ENCODE measurements at places on chromosomes 6 and 20. TPM values are rescaled to one million over a fixed set of nuclear protein-coding genes. Genes with fewer than 3 reads are reported as not detected.

DEFB124 gene
- not detected for polyA plus RNA-seq

TMEM74B gene
- polyA plus RNA-seq = not detected

NCOA5 gene
- polyA plus RNA-seq = 9.0 TPM

CCN6 gene
- polyA plus RNA-seq = not detected

CEP57L1 gene
- 5.2 TPM for polyA plus RNA-seq

PGC gene
- polyA plus RNA-seq = not detected

EPM2A gene
- polyA plus RNA-seq = 3.2 TPM

VSX1 gene
- polyA plus RNA-seq = not detected

IL17A gene
- polyA plus RNA-seq = not detected

FAM110A gene
- polyA plus RNA-seq = 13.8 TPM

- DNase-seq = peak; percentile 24
Measured at GRCh38 chr6:36478051-36478526, 35.3 kb downstream of the KCTD20 start.

DNA sequence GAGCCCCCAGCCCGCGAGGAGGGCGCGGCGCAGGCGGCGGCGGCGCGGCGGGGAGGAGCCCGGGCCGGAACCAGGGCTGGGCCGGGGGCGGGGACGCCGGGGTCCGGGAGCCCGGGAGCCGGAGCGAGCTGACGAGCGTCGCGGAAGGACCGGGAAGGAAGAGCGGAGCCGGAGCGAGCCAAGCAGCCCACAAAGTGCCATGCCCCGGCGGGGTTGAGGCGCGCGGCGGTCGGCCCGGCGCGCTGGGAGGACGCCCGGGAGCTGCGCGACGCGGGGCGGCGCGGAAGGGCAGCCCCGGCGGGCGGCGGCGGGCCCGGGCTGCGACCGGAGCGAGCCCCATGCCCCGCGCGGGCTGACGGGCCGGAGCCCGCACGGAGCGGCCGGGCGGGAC is 289 bp downstream of the FOXP4 start:
- DNase-seq = peak; percentile 24

DNA sequence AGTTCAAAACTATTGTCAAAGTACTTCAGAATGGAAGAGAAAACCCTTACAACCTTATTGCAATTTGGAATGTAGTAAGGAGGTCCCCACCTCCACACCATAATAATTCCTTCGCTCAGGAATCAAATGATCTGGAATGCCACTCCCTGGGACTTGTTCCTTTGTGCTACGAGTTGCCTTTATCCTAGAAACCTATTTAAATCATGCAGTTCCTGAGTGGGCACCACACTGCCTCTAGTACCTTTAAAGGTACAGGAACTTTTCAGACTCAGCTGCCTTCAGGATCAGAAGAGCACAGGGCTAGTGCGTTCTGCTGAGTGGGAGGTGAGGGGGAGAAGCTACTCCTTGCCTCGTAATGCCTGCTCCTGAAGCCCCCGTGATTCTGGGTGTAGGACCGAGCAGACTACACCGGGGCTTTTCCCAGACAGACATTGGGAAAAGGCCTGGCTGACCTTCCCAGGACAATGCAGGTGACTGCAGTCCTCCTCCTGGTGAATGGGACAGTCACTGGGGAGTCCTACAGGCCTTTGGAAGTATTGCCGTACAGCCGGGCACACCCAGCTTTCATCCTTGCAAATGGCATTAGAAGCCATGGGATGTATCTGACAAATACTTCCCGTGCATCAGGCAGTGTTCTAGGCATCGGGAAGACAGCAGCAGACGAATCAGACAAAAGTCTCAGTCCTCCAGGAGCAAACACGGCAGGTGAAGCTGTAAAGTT is 11.8 kb upstream of the TUBB2B start:
- DNase-seq = no peak

DNA sequence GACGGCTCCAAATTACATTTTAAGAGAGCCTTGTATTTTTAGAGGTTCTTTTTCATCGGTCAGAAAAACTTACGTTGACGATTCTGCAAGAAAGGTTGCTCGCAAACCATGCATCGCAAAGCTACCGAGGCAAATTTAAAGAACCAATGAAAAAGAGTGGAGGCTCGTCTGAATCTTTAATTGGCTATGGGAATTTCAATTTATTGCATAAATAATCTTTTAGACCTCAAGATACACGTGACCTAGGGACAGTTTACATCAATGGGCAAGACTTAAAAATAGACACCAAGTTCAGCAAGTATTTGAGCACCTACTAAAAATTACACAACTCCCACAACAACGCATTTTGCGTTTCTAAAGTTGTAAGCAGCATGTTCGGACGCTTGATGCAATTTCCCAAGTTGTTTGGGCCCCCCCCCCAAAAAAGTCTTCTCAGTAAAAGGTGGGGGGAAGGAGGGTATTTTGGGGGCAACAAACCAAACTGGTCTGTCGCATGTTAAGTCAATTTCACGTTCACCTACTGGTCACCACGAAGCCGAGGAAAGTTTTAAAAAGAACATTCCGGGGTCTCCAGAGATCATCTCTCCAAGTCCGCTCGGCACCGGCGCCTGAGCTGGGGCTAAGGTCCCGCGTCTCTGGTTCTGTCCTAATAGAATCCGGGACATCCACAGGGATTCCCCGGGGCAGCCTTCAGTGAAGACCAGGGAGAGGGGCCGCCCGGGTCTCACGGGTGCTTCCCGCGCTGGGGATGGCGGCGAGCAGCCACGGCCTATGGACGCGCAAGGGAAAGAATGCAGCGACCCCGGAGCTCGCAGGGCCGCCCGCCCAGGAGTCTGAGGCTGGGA is 851 bp downstream of the SNX5 start:
- DNase-seq = peak; percentile 46

- no peak for DNase-seq
Measured at GRCh38 chr20:61840779-61841455, 224.8 kb downstream of the TAF4 start.

- no peak for DNase-seq
Measured at GRCh38 chr6:165091121-165091785, 218.2 kb downstream of the C6orf118 start.

GRCh38 chr6:70739534-70739933 is 71.9 kb downstream of the SMAP1 start:
- DNase-seq = no peak

DNA sequence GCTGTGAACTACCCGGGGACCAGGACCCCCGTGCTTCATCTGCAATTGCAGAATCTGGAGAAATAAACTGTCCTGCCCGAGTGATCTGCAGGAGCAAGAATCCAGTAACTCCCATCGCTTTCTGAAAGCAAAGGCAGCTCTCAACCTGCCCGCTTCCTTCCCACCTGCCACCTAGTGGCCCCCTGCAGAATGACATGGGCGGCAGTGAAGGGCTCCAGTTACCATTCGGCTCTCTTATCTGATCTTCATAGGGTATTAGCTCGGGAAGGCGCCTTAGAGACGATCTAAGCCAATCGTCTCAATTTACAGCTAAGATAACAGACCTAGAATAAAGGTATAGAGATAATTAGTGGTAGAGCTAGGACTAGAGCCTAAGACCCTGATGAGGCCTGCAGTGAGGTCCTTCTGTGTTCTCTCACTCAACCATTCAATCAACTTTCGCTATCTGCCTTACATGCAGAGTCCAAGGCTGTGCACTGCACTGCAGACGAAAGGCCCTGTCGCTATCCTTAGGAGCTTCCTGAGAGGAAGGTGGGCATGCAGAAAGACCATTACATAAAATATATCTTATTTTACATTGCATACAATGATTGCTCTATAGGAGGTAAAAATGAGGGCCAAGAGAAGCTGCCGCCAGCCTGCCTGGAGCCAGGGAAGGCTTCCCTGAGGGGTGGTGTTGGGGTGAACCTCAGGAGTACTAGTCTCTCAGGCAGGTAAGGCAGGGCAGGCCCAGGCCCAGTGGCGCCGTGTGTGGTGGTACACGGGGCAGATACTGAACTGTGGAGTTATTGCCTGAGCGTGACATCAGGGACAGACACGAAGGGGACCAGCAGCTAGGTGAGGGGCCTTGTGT is 7.1 kb upstream of the PSMG4 start:
- peak; percentile 64 for DNase-seq

DNA sequence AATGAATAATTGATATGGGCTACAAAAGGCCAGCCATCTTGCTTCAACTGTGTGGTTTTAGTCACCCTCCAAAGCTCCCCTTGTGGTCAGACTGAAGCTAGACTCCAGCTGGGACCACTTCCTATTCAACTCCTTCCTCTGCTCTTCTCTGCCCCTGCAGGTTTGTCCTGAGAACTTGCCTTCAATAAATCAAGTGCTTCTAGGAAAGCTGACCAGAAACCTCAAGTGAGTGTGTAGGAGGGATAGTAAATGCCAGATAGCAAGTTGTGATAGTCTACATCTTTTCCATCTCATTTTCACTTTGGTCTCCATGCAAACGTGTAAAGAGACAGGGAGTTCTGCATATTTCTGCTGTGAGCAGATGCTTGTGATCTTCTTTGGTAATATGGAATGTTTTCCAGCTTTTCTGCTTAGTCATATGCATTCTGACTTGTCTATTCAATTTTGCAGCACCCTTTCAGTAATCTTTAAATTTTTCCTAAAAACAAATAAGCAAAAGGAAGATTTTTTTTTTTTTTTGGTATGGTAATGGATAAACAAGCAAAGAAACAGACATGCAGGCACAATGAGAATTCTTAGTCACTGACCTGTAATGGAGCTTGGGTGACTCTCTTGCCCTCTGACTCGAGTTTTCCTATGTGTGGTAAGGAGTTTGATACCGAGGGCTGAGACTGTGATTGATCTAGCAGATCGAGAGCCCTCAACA is 201.3 kb upstream of the BTBD3 start:
- DNase-seq = no peak

DNA sequence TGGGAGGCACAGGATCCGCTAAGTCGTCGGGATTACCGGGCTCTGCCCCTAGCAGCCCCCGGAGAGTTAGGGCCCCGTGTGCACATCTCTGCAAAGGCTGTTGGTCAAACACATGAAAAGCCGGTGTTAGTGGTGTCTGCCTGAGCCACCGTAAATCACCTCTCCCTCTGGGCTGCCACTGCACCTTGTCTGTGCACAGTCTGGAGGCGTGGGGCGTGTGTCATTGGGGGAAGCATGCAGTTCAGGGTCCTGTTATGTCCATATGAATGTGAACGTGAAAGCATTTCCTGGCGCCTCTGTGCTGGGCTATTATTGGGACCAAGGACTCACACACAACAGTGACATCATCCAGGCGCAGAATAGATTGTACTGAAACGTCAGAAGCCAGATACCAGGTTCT is 305.6 kb downstream of the NRN1 start:
- no peak for DNase-seq

DNA sequence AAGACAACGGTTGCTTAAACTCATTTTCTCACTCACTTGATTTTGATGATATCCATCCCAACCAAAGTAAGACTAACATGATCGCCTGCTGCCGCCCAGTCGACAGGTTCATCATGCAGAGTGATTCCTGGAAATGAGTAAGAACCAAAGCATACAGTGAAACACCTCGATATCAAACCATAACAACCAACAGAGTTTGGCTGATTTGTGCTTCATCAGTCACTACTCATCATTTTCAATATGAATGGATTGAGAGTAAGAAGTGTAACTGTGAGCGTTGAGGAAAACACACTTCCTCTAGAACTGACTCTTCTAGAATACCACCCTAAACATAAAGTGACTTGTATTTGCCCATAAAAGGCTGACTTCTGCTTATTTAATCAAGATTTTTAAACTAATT is 29.2 kb upstream of the ALDH8A1 start:
- no peak for DNase-seq

- no peak for DNase-seq
Measured at GRCh38 chr6:52511572-52512151, 65.2 kb downstream of the TRAM2 start.

DNA sequence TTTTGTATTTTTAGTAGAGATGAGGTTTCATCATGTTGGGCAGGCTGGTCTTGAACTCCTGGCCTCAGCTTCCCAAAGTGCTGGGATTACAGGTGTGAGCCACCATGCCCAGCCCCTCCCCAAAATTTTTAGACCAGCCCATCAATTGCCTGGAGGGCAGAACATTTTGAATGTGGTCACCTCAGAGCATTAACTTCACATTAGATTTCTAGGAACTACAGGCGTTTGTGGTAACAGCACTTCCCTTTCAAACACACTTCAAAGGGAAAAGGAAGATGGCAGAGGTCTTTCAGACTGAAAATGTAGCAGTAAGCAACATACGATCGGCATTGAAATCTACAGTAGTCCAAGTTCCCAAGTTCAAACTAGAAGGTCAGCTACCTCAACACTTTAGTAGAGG is 12.3 kb upstream of the SLA2 start:
- no peak for DNase-seq

DNA sequence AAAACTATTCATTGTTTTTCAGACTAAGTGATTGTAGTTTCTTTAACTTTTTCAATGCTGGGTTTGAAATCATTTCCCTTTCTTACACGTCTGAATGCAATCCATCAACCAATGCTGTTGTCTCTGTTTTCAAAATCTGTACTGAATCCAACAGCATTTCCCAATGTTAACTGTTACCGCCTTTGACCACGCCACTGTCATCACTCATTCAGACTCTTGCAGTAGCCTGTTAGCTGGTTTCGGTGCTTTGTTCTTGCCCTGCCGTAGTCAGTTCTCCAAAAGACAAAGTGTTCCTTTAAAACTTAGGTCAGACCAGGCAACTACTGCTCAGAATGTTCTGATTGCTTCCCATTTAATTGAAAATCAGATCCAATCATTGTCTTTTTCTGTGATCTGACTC is 131.3 kb downstream of the PLCB4 start:
- DNase-seq = no peak

- no peak for DNase-seq
Measured at GRCh38 chr6:12331474-12331873, 41.3 kb downstream of the EDN1 start.

- no peak for DNase-seq
Measured at GRCh38 chr6:161429921-161430490, 156.1 kb upstream of the AGPAT4 start.

GRCh38 chr6:5501837-5502236 is 240.5 kb downstream of the FARS2 start:
- no peak for DNase-seq

- DNase-seq = no peak
Measured at GRCh38 chr6:122372647-122373046, 26.8 kb upstream of the HSF2 start.

DNA sequence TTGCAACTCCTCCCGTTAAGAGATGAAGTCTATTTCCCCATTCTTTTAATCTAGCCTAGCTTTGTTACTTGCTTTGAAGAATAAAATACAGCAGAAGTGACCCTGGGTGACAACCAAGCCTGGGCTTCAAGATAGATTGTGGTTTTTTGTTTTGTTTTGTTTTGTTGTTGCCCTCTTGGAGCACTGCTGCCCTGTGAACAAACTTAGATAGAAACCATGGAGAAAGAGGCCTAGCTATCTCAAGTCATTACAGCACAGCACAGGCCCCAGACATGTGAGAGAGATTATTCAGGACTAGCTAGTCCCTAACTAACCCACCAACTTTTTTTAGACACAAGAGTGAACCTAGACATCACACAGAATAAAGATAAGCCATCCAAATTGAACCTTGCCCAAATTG is 475.2 kb downstream of the EPHA7 start:
- DNase-seq = no peak

- no peak for DNase-seq
Measured at GRCh38 chr20:32555584-32555983, 29.5 kb downstream of the NOL4L start.
